CD8-positive, alpha-beta T cell (primary cell): ENCODE measurements at places on chromosomes 6 and 20.

- no peak for DNase-seq
Observed at GRCh38 chr20:62539198-62540045, 63.6 kb upstream of the GATA5 start.

DNA sequence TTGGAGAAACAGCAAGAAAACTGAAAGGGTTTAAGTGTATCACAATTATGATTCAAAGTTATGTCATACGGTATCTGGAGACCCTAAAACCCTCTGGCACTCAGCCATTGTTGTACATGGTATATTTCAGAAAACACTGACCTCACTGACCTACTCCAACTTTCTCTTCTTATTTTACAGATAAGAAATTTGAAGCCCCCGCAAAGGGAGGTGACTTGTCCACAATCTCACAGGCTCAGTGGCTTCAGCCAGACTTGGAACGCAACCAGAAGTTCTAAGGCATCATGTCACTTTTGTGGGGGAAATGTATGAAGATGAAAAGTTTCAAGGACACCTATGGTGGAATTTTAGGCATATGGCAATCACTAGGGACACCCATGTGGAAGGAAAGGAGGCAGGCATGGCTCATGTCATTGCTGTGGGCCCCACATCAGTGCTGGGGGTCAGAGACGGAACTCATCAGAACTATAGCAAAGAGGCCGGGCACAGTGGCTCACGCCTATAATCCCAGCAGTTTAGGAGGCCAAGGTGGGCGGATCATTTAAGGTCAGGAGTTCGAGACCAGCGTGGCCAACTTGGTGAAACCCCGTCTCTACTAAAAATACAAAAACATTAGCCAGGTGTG is 5.2 kb upstream of the TRIB3 start:
- no peak for DNase-seq

GRCh38 chr6:81371930-81372329 is 380.6 kb downstream of the TENT5A start:
- DNase-seq: no peak

DNA sequence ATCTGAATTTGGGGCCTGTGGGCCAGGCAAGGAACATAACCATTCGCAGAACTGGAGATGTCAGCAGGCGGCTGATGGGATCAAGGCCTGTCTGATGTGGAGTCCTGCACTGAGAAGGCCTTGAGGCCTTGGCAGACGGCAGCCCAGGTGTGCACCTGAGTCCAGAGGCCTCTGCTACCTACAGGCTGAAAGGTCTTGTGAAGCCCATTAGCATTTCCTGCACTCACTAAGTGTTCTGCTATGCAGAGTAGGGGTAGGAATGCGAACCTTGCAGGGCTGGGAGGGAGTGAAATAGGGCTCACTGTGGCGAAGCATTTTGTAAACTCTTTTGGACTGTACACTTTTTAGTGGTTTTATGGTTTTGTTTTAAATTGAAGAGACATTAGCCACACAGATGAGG is 48.3 kb upstream of the RNF24 start:
- no peak for DNase-seq

DNA sequence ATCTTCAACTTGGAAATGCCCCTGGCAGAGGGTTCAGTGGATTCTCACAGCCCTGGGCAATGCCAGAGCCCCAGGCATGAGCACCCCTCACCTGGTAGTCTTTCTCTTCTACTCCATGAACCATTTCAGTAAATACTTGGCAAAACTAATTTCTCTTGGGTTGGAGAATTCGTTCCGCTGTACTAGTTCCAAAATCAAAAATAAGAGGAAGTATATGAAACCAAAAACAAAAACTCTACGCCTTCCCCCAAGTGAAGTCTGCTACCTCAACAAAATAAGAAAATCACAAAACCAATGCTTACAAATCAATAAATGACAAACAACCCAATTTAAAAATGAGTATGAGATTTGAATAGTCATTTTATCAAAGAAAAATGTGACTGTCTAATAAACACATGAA is 12.6 kb downstream of the GFOD1 start:
- no peak for DNase-seq

DNA sequence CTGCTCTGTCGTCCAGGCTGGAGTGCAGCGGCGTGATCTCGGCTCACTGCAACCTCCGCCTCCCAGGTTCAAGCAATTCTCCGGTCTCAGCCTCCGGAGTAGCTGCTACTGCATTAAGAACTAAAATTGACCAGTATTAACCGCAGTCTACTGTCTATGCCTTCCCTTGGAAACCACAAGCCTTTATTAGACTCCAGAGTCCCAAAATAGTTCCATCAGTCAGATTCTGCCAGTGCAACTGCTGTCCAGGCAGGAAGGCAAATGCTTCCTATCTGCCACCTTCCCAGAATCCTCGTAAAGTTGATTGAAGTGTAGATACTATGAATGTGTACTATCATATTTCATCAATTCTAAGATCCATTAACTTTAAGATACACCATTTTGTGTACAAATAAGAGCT is 16.7 kb downstream of the KAT14 start:
- DNase-seq: no peak

DNA sequence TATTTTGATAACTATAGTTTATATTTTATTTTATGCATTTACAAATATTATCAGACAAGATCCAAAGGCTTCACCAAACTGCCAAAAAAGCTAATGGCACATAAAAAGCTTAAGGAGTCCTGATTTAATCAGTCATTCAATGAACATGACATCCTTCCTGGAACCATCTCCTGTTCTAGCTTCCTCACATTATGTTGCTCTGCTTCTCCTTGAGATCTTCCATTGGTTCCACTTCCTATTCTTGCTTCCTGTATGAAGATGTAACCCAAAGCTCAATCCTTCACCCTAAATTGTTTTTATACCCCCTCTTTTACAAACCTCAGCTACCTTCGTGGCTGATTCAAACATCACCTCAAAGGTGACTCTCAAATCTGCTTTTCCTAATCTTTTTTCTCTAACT is 4.5 kb upstream of the BRD2 start:
- DNase-seq: no peak

GRCh38 chr20:31661625-31662371 is 24.1 kb downstream of the COX4I2 start:
- peak; percentile 82 for DNase-seq

DNA sequence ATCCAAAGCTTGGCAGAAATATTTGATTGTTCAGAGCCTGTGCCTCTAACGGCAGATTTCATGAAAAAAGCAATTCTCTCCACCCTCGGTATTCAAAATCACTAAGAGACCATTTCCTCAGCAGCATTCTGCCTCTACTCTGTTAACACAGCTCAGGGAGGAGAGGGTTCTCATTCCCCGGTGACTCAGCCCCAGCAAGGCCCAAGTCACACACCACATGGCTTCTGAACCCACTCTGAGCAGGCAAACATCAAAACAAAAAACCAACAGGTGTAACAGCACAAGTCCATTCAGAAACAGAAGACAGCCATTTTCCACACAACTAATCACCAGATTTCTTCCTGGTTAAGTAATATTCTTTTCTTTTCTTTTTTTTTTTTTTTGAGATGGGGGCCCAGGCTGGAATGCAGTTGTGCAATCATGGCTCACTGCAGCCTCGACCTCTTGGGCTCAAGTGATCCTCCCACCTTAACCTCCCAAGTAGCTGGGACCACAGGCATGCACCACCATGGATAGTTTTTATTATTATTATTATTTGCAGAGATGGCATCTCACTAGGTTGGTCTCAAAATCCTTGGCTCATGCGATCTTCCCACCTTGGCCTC is 55.4 kb downstream of the GFOD1 start:
- DNase-seq: peak; percentile 59

DNA sequence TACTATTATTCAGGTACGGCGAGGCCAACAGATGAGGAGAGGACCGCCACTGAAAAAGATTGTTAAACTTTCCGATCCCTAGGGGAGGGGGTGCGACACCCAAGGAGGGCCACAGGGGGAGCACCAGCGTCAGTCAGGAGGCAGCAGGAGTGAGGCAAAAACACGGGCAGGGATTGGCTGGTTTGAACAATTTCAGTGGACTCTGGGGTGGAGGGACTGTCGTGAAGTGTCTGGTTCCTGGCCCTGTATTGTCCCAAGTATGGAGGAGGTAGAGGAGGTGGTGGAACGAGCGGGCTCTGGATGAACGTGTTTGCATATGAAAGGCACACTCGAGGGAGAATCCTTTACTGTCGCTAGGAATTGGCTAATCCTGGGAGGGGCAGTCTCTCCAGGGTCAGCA is 32.5 kb upstream of the MCUR1 start:
- DNase-seq: no peak

- no peak for DNase-seq
Observed at GRCh38 chr20:10174400-10174799, 44.2 kb upstream of the SNAP25 start.

- DNase-seq: no peak
Observed at GRCh38 chr20:61535091-61535490, 283.0 kb downstream of the CDH4 start.

- no peak for DNase-seq
Observed at GRCh38 chr6:73203098-73203497, 22.2 kb downstream of the KHDC1L start.

DNA sequence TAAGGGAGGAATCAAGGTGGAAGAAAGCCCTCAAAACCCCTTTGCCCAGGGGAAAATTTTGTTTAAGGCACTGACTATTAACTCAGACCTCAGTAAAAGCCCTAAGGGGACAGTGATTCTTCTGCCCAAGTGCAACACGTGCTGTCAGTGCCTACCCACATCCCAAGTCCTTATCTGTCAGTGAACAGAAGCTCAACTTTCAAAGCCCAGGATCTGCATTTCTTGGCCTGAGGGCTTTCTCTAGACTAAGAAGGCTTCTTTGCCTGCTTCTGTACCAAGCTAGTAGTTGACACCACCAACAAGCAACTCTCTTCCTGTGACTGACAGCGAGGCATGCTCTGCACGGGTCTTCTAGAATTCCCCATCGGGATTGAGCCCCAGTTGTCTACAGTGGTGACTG is 416.0 kb upstream of the SPTLC3 start:
- no peak for DNase-seq

GRCh38 chr20:43988867-43989266 is 74.2 kb downstream of the TOX2 start:
- no peak for DNase-seq

- peak; percentile 58 for DNase-seq
Observed at GRCh38 chr20:44644230-44644617, 7.3 kb downstream of the ADA start.

DNA sequence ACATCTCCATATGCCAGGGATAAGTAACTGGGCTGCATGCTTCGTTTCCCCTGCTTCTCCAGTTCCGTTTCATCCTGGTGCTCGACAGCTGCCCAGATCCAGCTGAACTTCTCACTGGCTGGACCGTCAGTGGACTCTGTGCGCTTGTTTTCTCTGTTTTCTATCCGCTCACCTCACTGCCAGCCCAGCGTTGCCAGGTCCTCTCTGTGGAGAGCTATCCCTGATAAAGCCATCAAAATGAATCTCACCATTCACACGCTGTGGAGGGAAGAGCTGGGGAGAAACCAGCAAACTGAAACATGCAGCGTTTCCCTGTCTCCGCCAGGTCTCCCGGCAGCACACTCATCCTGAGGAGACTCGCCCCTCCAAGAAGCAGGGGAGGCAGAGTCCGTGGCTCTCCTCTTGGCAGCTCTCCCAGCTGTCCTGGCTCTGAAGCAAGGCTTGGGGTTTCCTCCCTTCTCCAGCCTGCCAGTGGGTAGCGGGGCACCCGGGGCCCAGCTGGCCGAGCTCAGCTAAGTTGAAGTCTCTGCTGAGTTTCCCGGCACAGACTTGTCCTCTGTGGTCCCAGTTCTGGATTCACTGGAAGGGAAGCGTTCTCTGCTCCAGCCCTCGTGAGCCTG is 160.9 kb downstream of the DTNBP1 start:
- no peak for DNase-seq

DNA sequence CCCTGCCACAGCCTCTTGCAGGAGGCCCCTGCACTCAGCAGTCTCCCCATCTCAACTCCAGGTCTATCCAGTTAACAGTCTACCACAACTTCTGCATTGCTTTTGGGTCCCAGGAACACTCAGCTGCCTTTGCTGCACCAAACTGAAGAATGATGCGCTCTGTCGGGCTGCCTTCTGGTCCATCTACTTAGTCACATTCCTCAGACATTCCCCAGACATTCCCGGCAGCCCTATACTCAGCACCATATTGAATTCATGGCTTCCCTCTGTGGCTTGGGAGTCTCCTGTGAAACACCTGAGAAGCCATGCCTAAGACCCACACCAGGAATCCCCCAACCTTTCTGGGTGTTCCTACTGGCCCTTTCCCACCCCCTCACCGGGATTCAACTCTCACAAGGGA is 99.6 kb upstream of the COL21A1 start:
- no peak for DNase-seq

- no peak for DNase-seq
Observed at GRCh38 chr20:53408691-53409446, 184.8 kb downstream of the ZNF217 start.

- DNase-seq: no peak
Observed at GRCh38 chr20:8049310-8049709, 29.7 kb upstream of the TMX4 start.

- DNase-seq: no peak
Observed at GRCh38 chr6:125236536-125237327, 65.0 kb downstream of the HDDC2 start.

DNA sequence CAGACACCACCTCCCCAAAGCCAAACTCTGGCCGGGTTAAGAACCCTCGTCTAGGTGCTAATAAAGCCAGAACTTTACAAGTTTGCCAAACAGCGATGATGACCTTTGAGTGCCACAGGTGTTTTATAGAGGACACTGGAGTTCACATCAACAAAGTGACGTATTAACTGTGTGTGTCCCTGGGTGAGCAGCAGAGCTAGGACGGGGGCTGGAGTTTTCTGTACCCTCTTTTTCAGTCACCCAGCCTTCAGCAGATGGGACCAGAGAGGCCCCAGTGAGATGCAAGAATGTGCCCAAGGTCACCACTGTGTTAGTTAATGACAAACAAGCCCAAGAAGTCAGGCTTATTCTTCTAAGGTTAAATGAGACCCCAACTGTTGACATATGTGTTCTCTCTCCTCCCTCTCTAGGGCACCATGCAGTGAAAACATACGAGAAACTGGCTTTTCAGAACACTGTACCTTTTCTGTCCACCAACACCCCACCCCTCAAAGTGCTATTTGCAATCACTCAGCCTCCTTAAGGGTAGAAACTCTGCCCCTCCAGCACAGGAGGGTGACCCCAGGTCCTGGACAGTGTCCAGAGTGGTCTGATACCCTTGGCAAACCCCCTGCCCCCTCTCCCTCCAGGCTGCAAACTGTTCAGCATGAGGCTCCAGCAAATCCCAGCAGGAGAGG is 5.2 kb downstream of the SDC4 start:
- DNase-seq: no peak

DNA sequence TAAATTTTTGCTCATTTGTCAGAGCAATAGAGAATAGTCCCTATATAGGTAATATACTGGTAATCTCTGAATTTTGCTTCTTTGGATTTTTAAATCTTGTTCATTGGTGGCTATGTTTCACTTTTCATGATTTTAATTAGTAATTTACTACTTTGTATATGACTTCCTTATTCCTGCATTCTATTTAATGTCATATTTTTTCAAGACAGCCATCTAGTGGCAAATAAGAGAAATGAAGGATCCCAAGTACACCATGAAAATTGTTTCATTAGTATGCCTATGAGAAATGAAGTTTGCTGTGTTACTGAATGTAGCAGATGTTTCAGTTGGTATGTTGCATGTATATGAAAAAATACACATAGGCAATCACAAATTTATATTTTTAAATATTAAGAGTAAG is 82.4 kb downstream of the ZNF292 start:
- DNase-seq: peak; percentile 25
